ENCODE measurements at places on chromosomes 5 and 9. TPM values are rescaled to one million over a fixed set of nuclear protein-coding genes. Genes with fewer than 3 reads are reported as not detected.

SLC6A7 gene
- not detected for total RNA-seq

SUSD3 gene
- total RNA-seq = 9.0 TPM

PCDHGC4 gene
- 4.0 TPM for total RNA-seq

PPP2R2B gene
- 15.2 TPM for total RNA-seq

CDH12 gene
- total RNA-seq = not detected

CACNA1B gene
- total RNA-seq = 7.8 TPM

SPINK6 gene
- not detected for total RNA-seq

INSYN2B gene
- not detected for total RNA-seq

LPCAT1 gene
- total RNA-seq = 231 TPM

Measured in H9 (cell line).